EH (cell line): ENCODE measurements at places on chromosomes 1 and 21.

- DNase-seq, result no peak
Measured at GRCh38 chr1:219629296-219629880, 16.5 kb upstream of the ZC3H11B start.

DNA sequence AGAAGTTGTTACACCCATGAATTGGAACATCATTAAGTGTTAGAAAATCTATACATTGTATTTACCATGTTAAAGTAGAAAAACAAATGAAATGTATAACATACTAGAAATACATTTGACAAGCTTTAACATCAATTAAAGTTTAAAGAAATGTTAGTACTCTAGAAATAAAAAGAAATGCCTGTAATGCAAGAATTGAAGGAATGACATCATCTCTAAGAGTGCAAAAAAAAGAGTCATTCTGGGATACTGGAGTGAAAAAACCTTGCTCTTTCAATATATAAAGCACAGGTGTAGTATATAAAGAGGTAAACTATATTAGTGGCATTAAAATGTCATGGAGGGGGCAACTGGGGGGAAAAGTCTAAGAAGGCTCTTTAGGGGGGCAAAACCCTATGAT lies 210.8 kb upstream of the PLD5 start:
- no peak for DNase-seq

- no peak for DNase-seq
Measured at GRCh38 chr1:208351838-208352237, 107.7 kb upstream of the PLXNA2 start.

GRCh38 chr1:78497201-78497600 lies 6.4 kb downstream of the PTGFR start:
- DNase-seq, result peak; percentile 45

GRCh38 chr1:62841587-62842169 lies 57.7 kb downstream of the ATG4C start:
- peak; percentile 67 for DNase-seq

GRCh38 chr21:28828981-28829380 lies 163.7 kb downstream of the LTN1 start:
- peak; percentile 14 for DNase-seq

DNA sequence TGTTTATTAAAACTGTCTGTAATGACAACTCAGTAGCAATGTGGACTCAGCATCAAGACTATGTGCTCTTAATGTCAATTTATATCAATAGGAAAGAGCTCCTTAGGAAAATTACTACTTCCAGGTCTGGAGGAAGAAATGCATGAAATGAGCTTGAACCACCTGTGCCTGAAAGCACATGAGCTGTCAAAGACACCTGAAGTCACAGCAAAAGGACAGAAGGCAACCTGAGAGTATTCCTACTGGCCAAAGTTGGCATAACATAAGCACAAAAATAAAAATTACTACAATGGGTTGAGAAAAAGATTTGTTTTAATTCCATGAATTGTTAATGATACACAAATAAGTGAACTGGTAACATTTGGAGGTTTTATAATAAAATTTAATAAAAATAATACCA lies 13.4 kb upstream of the KRTAP7-1 start:
- DNase-seq, result no peak

GRCh38 chr1:91700332-91700731 lies 185.6 kb downstream of the TGFBR3 start:
- DNase-seq, result peak; percentile 81

- no peak for DNase-seq
Measured at GRCh38 chr1:89050649-89051033, 14.4 kb downstream of the GBP1 start.

DNA sequence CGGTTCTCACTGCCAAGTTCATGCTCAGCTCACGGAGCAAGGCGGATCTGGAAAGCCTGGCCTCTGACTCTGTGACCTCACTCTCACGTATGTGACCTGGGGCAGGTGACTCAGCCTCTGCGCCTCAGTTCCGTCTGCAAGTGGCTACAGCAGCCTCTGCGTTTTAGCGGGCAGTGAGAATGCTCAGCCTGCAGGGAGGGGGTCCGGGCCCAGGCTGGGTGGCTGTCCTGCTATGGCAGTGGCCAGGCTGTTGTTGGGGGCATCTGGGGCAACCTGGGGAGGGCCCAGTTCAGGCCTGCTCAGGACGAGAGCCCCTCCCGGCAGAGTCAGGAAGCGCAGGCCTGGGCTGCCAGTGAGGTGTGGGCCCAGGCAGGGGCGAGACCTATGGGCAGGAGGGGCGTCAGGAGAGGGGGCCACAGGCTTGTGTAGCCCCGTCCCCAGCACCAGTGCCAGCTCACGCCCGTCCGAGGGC lies 27.9 kb downstream of the ARHGEF16 start:
- DNase-seq, result peak; percentile 48

DNA sequence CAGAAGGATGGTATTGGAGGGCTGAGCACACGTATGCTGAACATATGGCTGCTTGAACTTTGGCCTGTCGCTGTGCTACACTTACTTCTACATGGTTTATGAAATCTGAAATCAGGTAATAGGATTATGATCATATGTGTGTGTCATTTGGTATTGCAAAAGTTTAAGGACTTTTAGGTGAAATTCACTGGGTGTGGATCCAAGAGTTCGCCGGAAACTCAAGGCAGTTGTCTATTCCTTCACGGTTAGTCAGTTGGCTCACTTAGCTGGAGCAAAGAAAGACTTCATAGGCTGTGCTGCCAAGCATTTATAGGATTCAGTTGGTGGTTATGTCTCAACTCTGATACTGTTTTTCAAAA lies 927 bp downstream of the UAP1 start:
- peak; percentile 73 for DNase-seq

GRCh38 chr1:182634306-182635072 lies 30.3 kb upstream of the RGS16 start:
- no peak for DNase-seq

DNA sequence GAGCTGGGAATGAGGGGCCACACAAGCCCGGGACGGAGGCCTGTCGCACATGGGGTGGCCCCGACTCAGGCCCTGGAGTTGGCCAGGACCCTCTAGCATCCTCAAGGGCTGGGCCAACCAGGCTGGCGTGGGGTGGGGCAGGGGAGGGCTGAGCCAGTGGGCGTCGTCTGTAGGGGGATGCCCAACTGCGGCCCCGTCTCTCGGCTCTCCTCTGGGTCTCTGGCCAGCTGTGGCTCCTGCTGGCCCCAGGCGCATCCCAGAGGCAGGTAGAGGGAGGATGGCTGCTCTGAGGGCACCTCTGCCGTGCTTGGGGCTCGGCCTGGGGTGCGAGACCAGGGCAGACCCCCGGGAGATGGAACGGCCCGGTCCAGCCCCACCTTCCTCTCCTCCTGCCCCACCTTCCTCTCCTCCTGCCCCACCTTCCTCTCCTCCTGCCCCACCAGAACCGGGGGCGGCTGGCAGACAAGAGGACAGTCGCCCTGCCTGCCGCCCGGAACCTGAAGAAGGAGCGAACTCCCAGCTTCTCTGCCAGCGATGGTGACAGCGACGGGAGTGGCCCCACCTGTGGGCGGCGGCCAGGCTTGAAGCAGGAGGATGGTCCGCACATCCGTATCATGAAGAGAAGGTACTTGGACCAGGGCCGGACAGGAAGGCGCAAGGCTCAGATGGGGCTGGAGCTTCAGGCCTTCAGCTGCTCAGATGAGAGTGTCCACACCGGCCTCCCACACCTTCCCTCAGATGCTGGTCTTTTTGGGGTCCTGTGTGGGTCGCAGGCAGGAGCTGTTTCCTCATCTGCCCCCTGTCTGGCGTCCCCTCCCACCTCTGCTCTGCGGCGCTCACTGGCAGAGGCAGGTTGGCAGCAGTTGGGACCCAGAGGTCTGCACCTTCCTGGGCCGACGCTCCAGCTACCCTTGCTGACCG lies 6.2 kb downstream of the SAMD11 start:
- DNase-seq, result no peak

DNA sequence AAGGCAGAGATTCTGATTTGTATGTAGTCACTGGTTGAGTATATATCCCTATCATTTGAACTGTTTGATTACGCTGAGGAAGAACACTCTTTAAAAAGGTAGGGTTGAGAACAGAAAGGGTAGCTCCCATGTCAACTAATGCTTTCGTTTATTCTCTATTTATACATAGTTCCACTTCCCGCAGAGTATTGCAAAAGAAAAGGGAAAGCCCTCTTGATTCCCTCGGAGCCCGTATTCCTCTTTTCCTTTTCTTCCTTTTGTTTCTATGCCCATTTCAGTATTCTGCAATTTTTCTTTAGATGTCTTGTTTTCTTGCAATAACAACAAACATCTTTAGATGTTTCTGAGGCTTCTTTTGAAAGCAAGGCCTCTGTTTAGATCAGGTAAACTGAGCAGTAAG lies 78.2 kb downstream of the DNTTIP2 start:
- DNase-seq, result no peak

DNA sequence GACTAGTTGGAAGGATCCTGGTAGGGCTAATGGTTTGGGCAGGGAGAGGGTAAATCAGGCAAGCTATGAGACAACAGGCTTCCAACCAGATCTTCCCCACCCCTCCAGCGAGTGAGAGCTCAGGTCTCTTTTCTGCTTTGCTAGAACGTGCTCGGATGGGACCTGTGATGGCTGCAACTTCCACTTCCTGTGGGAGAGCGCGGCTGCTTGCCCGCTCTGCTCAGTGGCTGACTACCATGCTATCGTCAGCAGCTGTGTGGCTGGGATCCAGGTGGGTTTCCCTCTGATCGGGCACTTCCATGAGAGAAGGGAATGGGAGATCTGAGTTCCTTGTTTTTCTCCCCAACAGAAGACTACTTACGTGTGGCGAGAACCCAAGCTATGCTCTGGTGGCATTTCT lies 14.0 kb upstream of the SARS1 start:
- no peak for DNase-seq

- peak; percentile 96 for DNase-seq
Measured at GRCh38 chr1:221886743-221887414, 145.0 kb upstream of the DUSP10 start.

GRCh38 chr1:54080598-54081049 lies 27.2 kb downstream of the TCEANC2 start:
- DNase-seq, result no peak

DNA sequence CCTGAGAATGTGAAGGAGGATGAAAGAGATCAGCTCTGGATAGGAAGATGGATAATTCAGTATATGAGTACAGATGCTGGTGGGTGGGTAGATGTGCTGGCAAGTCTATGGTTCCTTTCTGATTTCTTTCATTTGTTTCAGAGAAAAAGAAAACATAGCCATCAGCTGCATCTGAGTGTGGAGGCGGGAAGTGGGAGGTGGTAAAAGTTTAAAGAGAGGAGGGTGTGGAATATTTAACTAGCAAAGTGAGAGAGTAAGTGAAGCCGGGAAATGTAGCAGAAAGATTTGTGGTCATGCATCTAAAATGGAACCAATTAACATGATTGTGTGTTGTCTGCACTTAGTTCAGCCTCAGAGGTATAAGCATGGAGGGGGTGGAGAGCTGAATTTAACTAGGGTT lies 16.4 kb downstream of the RPE65 start:
- DNase-seq, result no peak

DNA sequence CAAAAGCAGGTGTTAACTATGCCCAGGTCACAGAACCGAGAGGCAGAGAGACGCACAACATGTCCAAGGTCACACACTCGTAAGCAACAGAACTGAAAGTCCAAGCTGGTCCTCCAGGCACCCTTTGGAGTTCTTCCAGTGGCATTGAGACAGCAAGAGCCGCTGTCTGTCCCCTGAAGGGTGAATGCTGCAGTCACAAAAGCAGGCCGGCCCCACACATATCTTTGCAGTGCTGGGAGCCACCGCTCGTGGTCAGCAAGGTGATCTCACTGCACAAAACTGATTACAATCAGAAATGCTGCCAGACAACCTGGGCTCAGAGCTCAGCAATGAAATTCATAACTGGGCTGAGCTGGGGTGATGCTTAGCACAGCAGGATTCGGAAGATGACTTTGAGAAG lies 47.4 kb upstream of the RAB4A start:
- DNase-seq, result no peak

- DNase-seq, result peak; percentile 89
Measured at GRCh38 chr1:204127597-204128242, 24.1 kb downstream of the ETNK2 start.

DNA sequence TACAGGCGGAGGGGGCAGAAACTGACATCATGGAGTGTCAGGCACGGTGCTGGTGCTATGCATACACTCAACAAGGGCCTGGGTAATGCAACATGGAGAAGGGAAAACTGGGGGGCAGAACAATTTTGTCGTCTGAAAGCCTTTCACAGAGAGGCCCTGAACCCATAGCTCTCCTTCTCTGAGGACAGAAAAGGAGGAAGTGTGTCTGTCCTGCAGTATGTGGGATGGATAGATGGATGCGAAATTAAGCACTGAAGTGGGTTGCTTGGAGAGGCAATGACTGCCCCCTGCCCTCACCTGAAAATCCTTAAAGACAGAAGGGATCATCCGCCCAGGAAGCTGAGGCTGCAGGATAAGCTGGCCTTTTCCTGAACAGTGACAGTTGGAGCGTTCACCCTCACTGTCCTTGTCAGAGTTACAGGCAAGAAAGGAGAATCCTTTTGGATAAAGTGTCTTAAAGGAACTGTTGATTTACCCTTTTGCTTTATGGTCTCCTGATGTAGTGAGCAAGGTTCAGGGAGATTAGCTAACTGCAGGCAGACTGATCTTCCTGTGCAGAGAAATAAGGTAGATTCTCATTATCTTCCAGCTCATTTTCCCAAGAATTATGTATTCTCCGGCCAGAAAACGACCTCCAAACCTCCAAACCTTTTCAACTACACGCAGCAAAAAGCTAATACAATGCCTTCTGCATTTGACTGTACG lies 1.6 kb upstream of the FAM20B start:
- DNase-seq, result no peak

- no peak for DNase-seq
Measured at GRCh38 chr1:99328171-99328570, 63.9 kb downstream of the PLPPR4 start.

GRCh38 chr1:39136638-39137037 lies 67.9 kb upstream of the MACF1 start:
- DNase-seq, result no peak

DNA sequence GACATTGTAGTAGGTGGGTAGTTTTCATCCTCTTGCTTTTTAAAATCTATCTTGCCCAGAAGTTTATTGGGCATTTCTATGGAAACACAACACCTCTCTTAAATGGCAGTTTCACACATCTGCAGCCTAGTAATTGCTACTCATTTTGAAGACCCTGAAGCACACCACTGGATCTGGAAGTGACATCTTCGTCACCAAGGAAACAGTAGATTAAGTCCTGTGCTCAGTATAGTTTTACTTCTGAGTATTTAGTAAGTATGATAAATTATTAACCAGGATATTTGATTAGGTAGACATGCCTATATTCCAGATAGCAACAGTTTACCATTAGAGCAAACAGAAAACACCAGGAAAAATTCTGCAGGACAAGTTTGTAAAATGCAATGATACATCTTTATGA lies 48.7 kb downstream of the UCK2 start:
- DNase-seq, result no peak

GRCh38 chr1:115145226-115145625 lies 55.9 kb upstream of the TSPAN2 start:
- no peak for DNase-seq

DNA sequence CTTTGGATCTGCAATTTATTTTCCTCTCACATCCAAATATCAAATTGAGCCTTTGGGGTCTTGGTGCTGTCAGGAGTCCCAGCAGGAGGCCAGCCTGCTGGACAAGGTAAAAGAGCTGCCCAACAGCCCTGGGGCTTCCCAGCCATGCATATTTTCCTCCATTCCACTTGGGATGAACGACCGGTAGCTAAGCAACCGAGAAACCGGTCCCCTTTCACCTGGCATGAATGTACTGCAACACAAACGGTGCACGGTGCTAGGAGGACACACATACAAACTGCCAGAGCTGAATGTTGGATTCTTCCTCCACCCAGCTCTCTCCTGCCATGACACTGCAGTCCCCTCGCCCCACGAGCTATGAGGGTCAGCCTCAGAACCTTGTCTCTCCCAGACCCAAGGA lies 42.7 kb downstream of the BCAR3 start:
- DNase-seq, result no peak
